ENCODE measurements at places on chromosomes 1 and 21.

GRCh38 chr1:155651861-155652661, 36.5 kb downstream of the YY1AP1 start:
- DNase-seq: no peak

GRCh38 chr1:227357927-227358302, 39.6 kb upstream of the CDC42BPA start:
- DNase-seq: no peak

GRCh38 chr1:44418022-44418673, 13.1 kb downstream of the RNF220 start:
- DNase-seq: no peak

- DNase-seq: no peak
Measured at GRCh38 chr1:30305061-30305460, 418.3 kb downstream of the MATN1 start.

- no peak for DNase-seq
Measured at GRCh38 chr1:162663086-162663485, 30.8 kb downstream of the DDR2 start.

DNA sequence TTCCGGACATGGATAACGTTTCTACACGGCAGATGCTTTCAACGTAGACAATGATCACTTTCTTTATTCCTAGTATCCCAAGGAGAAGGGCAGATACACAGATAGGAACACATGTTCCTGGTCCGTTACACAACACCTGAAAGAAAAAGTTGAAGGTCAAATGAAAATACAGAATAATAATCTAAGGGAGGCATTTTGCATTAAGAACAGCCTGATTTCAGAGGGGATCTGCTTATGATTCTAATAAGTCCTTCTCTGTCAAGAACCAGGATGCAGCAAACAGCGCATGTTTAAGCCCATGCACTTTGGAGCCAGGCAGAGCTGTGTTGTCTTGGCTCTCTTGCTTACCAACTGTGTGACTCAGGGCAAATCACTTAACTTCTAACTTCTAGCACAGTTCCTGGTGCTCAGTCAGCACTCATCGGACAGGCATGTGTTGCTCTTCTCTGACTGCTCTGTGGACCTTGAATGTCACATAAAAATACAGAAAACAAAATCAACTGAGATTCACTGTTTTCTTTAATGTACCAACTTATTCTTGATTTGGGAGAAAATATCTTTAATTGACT, 56.3 kb upstream of the CNN3 start:
- no peak for DNase-seq

GRCh38 chr1:116847688-116848531, 61.8 kb upstream of the PTGFRN start:
- no peak for DNase-seq

- DNase-seq: no peak
Measured at GRCh38 chr21:38995071-38995669, 188.1 kb downstream of the PSMG1 start.

- DNase-seq: no peak
Measured at GRCh38 chr1:182702826-182703524, 18.6 kb upstream of the RGS8 start.

GRCh38 chr1:240719953-240720700, 108.2 kb upstream of the GREM2 start:
- DNase-seq: no peak

DNA sequence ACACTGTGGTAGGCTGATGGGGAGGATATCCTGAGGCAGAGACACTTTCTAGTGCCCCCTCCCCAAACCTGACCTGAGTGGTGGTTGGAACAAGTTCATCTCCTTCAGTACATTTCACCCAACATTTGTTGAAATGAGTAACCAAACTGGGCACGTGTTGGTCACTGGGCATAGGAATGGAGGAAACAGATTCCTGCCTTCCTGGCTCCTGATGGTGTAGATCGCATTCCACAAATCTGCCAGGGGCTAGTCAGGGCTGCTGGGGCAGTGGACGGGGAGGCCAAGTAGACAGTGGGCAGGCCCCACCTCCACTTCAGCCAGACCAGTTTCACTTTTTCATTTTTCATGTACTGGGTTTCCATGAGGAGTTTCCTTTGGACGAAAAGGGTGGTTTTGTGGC, 16.5 kb upstream of the ALX3 start:
- DNase-seq: no peak

- DNase-seq: no peak
Measured at GRCh38 chr1:169509354-169509753, 23.6 kb upstream of the SLC19A2 start.

DNA sequence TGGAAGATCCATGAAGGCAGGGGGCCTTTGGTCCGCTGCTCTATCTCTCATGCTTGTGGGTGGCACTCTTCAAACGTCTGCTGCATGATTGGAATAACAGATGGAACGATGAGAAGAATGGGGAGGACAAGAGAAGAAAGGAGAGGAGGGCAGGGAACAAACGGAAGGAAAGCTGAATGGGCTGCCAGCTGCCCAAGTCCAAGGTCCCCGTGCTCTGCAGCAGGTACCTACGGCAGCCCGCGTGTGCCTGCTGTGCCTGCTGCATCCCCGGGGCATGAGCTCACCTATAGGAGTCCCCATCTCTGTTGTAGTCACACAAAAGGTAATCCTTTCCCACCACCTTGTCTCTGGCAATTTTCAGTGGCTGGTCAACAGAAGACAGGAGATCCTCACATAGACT, 73.1 kb downstream of the SLC66A1 start:
- DNase-seq: no peak

DNA sequence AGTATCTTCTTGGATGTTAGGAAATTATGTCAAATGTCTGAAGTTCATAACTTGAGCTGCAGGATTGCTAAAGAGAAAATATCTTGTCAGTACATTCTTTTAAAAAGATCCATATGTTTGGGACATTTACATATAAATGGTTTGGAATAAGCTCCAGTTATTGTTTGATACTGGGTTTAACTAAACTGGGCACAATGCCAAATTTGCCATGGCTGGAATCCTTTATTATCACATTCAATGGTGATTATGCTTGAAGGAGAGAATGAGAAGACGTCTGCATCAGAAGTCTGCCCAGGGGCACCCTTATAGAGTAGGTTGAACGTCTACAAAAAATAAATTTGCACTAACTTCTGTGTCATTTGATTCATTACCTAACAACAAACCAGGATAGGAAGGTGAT, 652.5 kb downstream of the AMY1C start:
- DNase-seq: no peak

- no peak for DNase-seq
Measured at GRCh38 chr1:230747890-230748800, 957 bp downstream of the CAPN9 start.

GRCh38 chr1:233055879-233056641, 105.6 kb downstream of the NTPCR start:
- no peak for DNase-seq

GRCh38 chr1:103517380-103518047, 8.0 kb upstream of the RNPC3 start:
- no peak for DNase-seq

- DNase-seq: no peak
Measured at GRCh38 chr1:81758181-81758580, 42.6 kb upstream of the ADGRL2 start.

- no peak for DNase-seq
Measured at GRCh38 chr1:40383095-40383487, 9.6 kb downstream of the SMAP2 start.

DNA sequence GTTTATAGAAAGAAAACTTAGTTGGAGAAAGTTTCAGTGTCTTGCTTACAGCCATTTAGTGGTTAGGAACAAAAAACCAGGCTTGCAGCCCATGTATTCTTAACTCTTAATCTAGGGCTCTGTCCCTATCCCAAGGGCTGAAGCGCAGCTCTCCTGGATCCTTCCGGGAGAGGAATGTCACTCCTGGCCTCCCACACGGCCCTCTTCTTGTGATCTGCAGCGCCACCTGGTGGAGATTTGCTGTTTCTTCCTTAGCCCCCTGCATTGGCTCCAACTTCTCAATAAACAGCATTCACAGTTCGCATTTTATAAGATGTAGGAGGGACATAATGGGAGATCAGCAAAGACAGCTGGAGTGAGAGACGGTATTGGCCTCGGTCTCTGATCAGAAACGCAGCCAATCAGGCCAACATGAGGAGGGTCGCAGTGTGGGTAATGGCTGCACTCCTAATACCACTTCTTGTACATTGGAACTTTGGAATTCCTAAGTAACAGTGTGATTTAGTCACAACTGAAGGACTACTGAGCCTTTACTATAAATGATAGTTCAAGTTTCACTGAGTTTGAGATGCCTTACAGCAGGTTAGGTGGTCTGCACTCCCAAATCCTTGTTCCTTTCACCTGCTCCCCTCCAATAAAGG, 283.4 kb downstream of the ASTN1 start:
- DNase-seq: peak; percentile 58

GRCh38 chr1:24096009-24096738, 15.8 kb downstream of the MYOM3 start:
- no peak for DNase-seq

DNA sequence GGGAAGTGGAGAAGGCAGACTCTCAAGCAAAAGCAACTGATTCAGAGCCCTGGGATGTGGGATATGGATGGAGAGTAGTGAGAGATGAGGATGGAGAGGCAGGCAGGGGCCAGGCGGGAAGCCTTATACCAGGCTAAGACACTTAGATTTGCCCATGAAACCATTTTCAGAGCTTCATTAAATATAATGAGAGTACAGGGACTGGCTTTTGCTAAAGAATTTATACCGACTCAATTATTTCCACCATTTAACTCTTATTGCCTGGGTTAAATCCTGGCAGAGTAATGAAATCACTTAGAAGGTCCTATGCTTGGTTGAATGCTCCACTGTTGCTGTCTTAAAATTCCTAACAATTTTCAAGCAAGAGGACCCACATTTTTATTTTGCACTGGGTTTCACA, 311.7 kb downstream of the KCNH1 start:
- DNase-seq: no peak

GRCh38 chr1:219465212-219466093, 147.5 kb downstream of the ZC3H11B start:
- DNase-seq: no peak

GRCh38 chr1:181127898-181128453, 39.5 kb downstream of the IER5 start:
- DNase-seq: no peak

DNA sequence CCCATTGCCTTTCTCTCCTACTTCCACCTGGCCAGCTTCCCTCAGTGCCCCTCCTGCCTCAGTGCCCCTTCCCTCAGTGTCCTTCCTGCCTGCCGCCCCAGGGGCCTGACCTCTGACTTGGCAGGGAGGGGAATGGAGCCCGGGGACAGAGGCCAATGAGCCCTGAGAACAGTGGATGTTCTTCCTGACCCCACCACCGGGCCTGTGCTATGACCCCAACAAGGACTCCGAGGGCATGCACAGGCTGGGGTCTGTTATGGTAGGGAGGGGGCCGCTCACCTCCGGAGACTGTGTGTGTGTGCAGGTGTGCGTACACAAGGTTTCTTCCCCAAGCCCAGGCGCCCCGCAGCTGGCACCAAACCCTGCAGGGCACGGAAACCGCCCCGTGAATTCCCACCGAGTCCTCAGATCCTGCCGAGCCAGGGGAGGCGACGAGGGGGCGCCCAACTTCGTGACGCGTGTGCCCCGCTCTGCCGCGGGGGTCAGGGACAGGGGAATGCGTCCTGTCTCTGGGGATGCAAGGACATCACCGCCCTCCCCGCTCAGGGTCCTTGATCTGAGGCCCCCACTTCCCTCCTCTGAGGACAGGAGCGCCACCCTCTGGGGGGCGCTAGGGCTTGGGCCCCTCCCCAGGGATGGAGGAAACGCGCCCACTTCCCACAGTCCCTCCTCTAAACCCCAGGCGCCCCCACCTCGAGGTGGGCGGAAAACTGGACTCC, 766 bp downstream of the RAP1GAP start:
- no peak for DNase-seq

DNA sequence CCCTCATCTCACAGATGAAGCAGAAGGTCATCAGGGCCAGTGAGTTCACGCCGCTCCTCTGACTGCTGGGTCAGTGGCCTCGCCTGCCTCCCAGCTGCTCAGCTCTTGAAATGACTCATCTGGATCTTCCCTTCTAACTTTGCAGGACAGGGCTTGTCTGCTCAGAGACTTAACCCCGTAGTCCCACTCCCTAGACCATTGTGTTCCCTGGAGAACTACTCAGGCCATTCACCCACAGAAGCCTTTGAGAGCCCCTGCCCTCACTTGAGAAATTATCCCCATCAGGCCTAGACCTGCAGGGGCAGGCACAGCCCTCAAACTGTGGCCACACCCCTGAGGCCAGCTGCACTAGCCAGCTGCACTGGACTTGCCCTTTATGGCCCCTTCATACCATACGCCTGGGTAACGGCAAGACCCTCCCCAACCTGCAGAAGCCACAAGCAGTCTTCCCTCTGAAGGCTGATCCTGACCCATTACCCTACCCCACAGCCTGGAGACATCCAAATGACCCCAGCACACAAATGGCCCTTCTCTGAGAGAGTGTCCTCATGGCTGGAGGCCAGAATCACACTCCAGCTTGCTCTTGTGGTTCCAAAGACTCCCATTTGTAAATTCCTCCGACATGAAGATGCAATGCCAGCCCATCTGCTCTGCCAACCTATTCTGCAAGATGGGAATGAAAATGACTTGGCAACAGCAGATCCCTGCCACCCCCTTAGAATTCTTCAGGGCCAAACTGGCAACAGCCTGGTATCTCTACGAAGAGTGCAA, 33.2 kb downstream of the RCSD1 start:
- no peak for DNase-seq
